ENCODE measurements at places on chromosomes 6 and 20.

DNA sequence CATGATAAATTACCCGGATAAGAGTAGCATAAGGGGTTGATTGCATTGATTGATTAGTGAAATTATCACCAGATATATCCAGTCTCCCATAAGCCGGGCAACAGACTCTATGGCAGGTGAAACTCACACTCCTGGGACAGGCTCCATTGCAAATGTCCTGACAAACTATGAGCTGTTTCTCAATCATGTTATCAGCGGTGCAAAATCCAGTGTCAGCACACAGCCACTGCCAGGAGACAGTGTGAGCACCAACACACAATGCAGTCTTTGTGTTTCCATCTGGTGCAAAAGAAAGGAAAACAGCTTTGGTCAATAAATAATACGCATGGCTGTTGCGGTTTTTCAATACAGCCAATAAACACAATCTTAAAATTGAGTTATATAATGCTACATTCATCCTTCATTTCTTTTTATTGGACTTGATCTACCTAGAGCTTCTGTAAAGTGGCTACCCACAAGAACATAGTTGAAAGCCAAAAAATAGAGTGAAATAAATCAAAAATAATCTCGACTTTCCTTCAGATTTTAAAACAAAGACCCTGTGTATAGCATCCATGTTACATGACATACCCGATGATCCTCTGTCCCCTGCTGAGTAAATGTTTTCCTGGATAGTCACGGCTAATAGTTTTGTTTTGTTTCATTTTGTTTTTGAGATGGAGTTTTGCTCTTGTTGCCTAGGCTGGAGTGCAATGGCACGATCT lies 64.3 kb upstream of the AFDN start:
- DNase-seq: no peak

DNA sequence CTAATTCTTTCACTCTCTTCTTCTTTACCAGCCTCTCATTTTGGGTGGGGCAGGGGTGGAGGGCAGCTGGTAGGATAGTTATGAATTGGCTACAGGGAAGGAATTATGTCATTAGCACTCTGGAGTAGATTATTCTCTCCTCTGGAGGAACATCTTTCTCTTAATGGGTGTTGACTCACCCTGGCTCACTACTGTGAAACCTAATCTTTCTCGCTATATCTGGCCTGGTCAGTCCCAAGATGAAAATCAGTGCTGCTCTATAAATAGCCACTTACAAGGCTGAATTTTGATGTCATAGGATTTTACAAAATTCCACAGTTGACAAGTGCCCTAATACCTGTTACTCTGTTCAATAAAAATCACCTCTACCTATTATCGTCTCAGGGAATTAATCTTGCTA lies 151.3 kb downstream of the COL9A1 start:
- DNase-seq: no peak

- no peak for DNase-seq
Measured at GRCh38 chr6:156507106-156507505, 270.1 kb upstream of the ARID1B start.

DNA sequence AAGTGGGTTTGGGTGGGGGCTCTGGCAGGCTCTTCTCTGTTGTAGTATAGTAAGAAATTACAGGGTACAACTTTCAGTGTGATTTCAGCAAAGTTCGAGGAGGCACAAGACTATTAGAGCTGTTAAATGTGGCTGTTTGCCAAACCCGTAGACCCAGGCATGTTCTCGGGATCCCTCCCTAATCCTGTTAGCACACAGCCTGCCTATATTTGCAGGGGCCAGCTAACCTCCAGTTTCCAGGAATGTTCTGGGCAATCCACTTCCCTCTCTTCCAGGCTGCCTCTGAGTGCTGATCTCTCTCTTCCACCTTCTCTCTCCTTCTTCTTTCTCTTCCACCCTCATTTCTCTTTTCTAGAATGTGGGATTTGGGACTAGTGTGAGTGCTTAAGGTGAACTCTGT lies 34.8 kb upstream of the ZFP64 start:
- DNase-seq: no peak

DNA sequence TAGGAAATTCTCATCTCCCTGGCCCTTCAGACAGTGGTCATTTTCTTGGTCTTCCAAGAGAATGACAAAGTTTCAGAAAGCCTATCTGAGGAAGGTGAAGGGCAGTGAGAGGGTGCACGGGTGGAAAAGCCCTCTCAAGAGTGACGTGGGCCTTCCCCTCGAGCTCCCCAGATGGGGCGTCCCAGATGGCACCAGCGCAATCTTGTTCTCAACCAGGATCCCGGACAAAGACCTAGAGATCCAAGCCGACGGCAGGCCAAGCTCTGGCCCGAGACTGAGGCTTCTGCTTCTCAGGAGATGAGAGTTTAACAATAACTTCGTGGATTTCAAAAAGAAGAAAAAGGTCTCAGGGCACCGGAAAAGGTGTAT lies 797 bp upstream of the ZNF133 start:
- no peak for DNase-seq

DNA sequence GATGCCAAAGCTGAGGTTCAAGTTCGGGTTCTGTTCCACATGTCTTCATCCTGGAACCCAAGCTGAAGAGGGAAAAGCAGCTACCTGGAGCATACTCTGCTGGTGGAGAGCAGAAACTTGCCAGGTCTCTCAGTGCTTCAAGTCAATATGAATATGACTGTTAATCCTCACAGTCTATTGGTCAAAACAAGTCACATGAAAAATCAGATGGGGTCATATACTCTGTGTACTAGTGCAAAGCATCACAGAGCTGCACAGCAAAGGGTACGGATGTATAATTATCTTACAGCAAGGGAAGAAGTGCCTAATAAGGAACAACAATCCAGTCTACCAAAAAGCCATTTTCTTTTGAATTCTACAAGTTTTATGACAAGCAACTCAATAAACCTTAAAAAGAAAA lies 11.6 kb downstream of the NCOA7 start:
- no peak for DNase-seq

DNA sequence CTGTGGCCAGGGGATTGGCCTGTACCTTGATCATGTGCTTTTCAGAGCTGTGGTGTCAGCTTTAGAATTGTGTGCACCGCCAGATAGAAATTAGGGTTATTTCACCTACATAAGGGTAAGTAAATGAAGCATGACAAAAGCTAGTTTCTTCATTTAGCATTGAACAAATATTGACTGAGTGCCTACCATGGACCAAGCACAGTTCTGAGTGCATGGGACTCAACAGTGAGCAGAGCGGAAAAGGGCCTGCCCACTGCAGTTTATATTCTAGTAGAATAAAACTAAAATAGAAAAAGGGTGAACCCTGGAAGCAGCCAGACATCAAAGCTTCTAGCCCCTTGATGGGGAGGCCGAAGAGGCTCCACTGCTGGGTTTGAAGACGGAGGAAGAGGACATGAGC lies 25.6 kb downstream of the ECT2L start:
- no peak for DNase-seq

- no peak for DNase-seq
Measured at GRCh38 chr6:100726666-100727065, 154.5 kb downstream of the ASCC3 start.

- DNase-seq: peak; percentile 2
Measured at GRCh38 chr6:29071831-29072723, 15.0 kb downstream of the OR2B3 start.

DNA sequence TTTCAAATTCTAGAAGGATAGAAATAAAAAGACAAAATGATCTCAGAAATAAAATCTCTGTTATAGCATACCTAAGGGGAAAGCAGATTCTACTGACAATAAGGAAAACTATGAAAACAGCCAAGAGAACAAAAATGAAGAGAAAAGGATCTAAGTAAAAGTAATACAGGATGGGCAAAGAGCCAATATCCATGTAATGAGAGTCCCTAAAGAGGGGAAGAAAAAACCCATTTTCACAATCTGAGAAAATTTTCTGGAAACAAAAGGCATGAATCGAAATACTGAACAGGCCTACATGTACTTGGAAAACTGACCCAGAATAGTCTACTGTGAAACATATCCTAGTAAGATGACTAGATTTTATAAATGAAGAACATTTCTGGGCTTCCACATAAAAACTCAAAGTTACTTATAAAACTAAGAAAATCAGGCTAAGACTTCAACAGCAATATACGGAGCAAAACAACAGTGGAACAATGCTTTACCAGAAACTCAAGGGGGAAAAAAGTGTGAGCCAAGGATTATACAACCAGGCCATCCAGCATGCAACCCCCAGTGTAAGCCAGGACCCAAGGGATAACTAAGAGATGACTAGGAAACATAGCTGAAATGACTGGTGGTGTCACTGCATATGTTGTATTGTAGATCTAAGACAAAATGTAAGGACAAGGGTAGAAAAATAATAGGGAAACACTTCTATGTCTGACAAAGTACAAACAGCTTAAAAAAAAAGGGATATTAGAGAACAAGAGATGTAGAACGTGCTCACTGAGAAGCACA lies 10.2 kb downstream of the NAPB start:
- no peak for DNase-seq

GRCh38 chr6:56849896-56850295 lies 105.0 kb upstream of the BEND6 start:
- DNase-seq: no peak

- DNase-seq: no peak
Measured at GRCh38 chr20:61044499-61044898, 207.6 kb upstream of the CDH4 start.

GRCh38 chr6:169556758-169557548 lies 144.9 kb downstream of the WDR27 start:
- peak; percentile 10 for DNase-seq

- no peak for DNase-seq
Measured at GRCh38 chr6:19669206-19669605, 168.0 kb upstream of the ID4 start.

DNA sequence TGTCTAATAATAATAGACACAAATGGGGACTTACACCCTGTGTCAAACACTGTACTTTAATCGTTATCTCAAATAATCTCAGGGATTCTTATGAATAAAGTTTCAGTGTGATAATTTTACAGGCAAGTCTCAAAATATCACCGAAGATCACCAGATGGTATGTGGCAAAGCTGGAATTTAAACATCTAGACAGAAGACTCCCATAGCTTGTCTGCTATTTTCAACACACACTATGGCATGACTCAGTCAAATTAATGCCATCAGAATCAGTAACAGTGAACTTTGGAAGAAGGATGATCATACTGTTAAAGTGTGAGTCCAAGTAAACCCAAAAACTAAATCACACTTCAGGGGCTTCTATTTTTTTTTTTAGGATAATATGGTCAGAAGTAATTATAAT lies 867.6 kb upstream of the FLRT3 start:
- no peak for DNase-seq

DNA sequence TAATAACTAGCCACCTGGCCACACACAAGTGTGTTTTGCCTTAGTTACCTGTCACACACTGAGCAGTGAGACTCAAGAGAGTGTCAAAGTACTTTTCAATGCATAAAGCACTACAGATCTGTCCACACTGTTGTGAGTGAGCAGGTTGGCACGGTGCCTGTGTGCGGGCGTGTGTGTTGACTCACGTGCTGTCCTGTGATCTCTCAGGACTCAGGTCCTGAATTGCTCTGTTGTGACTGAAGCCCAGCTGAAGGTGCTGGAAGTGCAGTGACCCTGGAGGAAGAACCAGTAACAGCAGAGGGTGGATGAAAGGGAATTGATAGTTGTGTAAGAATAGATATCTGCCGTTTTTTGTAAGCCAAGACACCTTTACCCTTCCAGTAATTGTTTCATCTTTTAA lies 18.3 kb downstream of the SLC16A10 start:
- DNase-seq: no peak

DNA sequence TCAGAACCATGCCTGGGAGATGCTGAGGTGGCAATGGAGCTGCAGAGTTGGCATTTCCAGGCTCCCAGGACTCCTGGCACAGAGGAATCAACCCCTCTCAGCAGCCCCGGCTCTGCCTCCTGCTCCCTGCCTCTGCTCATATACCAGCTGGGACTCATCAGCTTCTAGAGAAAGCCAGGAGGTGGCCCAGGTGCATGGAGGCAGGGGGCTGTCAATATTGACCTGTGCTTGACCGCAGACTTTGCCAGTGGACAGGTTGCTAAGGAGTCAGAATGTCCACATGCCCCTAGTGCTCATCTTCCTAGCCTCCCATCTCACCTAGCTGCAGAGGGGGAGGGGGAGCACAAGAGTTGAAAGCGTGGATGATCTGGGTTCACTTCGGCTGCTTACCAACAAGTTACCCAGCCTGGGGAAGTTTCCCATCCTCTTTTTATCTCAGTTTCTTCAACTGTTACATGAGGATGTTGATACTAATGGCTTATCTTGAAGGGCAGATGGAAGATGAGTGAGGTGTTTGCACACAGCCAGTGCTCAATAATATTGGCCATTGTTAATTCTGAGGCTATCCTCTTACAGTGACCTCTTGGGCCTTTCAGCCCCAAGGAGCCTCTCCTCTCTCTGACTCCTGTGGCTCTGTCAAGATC lies 9.2 kb upstream of the SCRT2 start:
- DNase-seq: no peak

GRCh38 chr20:2559279-2559626 lies 22.9 kb downstream of the TMC2 start:
- DNase-seq: no peak

DNA sequence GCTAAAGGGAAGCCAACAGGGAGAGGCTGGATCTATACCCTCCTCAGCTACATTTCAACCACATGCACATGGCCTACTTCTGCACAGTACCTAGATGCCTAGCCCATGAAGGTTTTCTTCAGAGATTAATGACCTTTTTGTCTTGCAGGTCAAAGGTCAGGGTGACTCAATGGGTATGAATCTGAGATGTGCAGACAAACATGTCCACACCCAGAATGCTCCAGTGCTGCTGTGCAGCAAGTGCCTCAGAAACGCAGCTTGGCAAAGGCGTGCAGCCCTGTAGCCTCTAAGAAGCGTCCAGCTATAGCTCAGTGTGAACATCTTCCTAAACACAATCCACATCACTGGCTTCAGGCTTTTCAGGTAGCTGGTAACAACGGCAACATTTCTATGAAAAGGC lies 24.4 kb downstream of the MAP1LC3A start:
- DNase-seq: no peak

DNA sequence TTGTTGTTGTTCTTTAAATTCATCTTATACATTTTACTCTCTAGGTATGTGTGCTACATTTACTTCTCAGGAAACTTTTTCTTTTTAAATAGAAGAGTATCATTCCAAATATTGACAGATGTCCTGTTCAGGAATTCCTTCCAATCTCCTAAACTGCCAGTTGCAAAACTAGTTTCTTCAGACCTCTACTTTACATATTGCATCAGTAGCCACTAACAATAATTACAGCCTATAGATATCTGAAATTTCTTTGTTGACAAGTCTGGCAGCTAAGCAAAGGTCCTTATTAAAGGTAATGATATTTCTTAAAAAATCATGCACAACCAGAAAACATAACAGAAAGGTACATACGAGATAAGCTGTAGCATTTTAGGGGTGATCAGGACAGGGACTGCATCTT lies 4.5 kb downstream of the ECHDC1 start:
- DNase-seq: no peak

DNA sequence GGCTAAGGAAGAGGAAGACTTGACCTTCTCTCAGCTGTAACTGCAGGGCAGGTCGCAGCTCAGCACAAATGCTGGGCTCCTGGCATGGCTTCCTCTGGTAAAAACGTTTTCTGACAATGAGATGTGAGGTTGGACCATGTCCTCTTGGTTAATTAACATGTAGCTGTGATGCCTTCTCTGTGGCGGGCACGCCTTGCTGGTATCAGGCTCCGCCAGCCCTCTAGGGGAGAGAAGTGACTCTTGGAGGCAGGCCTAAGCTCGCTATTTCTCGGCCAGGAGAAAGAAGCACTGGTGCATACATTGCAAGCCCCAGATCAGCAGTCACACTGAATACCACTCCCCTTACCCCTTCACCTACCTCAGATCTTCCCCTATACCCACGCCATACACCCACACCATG lies 65.0 kb downstream of the QRSL1 start:
- no peak for DNase-seq

GRCh38 chr6:45558858-45559257 lies 181.1 kb upstream of the SUPT3H start:
- no peak for DNase-seq
